GM19239 (cell line): ENCODE measurements at places on chromosomes 4 and X.

DNA sequence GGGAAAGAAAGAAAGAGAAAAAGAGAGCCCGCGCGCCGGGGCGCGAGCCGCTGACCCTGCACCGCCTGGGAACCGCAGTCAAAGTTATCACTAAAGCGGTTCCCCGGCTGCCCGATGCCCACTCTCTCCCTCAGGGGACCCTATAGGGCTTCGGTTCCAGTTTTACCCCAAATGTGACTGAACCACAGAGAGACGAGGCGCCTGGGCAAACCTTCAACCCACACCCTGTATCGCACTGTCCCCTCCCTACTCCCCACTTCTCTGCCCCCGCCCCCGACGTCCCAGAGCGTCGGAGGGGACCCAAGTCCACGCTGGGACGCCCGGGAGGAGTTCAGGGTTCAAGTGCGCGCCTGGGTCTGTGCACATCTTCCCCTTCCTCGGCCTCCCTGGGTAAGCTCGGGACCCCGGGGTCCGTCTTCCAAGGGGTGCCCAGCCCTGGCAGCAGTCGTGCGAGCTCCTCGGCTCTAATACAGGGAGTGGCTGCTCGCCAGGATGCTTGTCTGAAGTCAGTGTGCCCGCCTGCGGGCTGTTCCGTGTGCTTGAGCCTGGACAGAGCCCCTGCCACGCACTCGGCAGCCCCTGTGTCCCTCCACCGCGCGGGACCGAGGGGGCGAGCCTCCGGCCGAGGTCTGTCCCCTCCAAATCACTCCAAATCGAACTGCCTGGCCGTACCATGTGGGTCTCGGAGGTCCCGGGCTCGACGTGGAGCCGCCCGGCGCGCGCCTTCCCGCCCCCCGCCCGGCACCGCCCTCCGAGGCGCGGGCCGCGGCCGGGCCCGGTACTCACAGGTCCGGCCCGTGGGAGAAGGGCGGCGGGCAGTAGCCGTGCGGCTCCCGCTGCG lies 960 bp downstream of the TRPC3 start:
- peak; percentile 31 for DNase-seq

DNA sequence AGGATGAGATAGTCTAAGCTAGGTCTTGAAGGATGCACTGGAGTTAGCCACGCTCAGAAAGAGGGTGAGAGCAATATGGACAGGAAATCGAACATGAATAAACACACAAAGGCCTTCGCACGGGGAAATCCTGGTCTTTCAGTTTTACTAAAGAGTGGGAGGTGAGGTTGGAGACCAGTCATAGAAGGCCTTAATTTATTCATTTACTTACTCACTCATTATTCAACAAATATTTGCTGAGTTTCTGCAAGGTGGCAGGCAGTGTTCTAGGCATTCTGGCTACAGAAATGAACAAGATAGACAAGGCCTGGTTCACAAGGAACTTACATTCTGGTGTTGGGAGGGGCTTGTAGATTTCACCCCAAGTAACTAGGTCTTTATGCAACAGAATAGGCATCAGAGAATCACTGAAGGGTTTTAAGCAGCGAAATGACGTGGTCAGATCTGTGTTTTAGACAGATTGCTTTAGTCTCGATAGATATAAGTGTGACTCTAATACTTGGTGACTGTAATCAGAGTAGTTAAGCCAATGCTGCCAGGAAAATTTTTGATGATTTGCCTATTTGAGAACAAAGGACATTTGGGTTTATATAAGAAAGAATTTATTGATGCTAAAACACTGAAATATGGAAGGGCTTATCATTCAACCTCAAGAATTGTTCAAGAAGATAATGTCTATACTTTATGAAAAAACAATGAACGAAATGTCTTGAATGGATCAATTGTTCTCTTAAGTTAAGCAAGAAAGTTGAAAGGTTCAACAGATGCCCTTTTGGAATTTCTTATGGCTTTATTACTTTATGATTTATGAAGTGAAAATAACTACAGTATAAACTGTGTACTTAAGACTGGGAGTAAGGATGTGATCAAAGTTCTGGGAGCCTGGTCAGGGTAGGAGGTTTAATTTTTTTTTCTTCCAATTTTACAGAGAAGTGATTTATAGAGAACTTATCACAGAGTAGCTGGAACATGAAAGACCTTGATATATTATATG lies 184.4 kb upstream of the CASK start:
- DNase-seq = no peak

DNA sequence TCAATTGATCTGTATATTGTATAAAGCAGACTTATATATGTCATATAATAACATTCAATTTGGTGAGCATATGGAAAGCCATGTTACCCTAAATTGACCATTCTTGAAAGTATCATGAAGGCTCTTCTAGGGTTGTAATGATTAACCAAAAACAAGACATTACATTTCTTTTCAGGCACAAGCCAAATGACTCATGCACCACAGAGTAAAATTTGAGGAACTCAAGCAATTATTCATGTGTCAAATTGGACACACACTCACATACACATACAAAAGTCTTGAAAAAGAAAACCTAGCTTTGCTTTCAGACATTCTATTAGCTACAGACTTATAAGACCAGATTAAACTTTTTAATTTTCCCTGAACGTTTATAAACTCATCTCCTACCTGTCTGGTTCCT lies 146.5 kb upstream of the PCDH18 start:
- no peak for DNase-seq

GRCh38 chrX:129600981-129601424 lies 53.8 kb downstream of the APLN start:
- DNase-seq = no peak

GRCh38 chr4:87843936-87844335 lies 11.2 kb downstream of the MEPE start:
- no peak for DNase-seq

DNA sequence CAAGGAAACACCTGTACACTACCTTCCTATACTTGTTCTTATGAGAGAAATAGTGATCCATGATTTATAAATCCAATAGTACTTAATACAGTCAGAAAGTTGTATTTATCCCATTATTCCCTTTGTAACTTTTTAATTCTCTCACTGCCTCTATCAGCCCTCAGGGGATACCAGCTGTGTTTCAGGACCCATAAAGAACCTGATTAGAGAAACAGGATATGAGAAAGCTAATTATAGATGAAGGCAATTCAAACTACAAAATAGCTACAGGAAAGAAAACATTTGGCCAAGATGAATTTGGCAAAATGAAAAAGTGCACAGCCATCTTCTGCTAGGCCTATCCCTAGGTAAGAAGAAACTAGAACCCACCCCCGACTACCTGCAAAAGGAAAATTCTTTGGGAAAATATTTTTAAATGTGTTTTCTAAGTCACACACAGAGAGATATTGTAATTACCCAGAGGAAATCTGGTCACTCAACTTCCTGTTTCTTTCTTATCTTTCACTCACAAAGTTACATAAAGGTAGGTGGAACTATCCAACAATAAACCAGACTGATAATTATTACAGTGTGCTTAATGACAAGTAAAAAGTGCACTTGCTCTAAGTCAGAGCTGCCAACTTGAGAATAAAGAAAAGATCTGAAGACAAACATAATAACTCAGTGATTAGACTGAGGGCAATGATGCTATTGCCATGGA lies 836.5 kb upstream of the HTR2C start:
- no peak for DNase-seq

DNA sequence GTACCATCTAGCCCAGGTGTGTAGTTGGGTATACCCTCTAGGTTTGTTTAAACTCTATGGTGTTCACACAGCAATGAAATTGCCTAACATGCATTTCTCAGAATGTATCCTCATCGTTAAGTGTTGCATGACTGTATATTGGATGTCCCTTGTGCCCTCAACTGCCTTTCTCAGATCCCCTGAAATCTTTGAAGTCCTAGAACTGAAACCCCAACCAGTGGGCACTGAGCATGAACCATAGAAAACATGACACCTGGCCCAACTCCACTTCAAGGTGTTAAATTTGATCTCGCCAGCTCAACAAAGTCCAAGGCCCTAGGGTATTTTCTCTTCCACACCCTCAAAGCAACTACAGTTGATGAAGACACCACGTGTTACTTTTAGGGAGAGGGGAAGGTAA lies 35.6 kb downstream of the GPR143 start:
- DNase-seq = no peak
